ENCODE measurements at places on chromosomes 7 and 10.

DNA sequence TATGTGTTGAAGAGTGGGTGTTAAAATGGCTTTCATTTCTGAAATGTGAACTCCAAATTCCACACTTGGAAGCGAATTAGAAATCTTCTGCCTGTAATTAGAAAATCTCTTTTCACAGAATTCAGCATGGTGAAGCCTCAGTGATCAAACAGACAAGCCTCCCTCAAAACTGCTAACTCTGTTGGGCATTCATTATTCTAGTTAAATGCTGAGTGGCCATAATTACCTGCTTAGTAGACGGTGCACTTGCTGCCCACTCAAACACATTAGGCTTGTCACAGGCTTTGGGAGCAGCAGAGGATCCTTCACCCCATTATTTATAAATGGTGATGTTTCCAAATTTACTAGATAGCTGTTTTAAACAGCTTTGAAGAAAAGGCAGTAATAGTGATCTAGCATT is 177.2 kb upstream of the PCLO start:
- DNase-seq, result no peak

GRCh38 chr7:69738396-69738951 is 140.2 kb downstream of the AUTS2 start:
- DNase-seq, result no peak

DNA sequence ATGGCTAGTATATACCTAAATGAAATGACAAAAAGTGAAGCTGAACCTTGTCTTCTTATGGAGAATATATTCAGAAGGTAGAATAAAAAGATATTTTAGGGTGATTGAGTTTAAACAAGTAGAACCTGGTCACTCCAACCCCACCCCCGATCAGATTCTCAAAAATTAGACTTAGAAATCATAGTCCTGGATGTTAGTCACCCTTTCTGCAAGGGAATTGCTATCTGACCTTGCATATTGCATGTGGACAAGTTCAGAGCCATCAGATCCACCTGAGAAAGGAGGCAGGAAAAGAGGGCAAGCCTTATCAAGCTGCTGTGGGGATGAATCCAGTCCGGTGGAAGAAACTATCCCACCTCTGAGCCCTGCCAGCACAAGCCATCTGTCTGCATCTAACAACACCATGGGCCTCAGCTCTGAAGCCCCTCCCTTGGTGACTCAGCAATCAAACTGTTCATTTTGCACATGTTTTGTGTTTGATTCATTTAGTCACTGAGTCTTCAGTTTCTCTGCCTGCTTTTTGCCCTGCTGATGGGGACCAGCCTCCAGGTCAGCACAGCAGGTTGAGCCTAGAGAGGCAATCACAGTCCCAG is 727.3 kb downstream of the AUTS2 start:
- no peak for DNase-seq

GRCh38 chr7:80387634-80388193 is 124.2 kb downstream of the GNAT3 start:
- no peak for DNase-seq

DNA sequence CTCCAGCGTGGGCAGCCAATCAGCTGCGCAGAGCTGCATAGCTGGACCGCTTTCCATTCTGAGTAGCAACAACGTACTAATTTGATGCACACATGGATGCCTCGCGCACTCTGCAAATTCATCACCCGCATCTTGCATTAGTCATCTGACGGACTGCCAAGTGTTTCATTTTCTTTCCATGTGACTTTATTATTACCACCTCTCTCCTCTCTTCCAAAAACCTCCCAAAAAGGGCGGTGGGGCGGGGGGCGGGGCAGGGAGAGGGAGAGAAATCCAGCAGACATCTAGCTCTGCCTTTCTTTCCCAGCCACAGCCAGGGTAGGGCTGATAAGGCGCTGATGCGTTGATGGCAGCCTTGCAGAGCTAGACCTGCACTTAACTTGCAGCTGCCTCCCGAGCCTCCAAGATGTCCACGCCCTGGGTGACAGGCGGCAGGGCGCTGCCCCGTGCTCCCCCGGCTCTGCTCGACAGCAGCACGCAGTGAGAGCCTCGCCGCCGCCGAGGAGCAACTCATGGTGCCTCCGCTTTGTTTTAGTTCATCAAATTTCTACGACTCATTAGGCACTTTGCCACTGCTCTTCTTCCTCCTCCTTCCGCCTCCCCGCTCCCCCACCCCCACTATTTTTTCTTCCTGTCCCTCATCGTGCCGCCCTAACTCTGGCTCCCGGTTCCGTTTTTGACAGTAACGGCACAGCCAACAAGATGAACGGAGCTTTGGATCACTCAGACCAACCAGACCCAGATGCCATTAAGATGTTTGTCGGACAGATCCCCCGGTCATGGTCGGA is 147.3 kb downstream of the CELF2 start:
- peak; percentile 90 for DNase-seq

DNA sequence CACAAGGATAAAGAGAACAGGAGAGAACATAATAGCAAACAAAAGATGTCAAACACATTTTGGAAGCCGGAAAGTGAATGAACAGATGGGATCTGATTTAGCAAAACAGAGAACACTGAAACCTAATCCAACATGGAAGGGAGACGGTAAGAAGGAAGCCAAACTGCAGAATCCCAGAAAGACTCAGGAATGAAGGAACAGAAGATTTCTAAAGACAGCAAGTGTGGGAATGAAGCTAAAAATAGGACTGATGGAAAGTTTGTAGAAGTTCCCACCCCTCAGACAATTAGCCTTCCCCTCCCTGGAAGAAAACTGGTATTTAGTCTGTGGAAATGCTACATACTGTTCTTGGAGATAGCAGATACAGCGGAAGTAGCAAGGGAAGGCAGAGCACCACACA is 40.8 kb downstream of the SLC16A12 start:
- DNase-seq, result no peak

GRCh38 chr7:73894733-73895551 is 34.0 kb downstream of the TMEM270 start:
- no peak for DNase-seq

DNA sequence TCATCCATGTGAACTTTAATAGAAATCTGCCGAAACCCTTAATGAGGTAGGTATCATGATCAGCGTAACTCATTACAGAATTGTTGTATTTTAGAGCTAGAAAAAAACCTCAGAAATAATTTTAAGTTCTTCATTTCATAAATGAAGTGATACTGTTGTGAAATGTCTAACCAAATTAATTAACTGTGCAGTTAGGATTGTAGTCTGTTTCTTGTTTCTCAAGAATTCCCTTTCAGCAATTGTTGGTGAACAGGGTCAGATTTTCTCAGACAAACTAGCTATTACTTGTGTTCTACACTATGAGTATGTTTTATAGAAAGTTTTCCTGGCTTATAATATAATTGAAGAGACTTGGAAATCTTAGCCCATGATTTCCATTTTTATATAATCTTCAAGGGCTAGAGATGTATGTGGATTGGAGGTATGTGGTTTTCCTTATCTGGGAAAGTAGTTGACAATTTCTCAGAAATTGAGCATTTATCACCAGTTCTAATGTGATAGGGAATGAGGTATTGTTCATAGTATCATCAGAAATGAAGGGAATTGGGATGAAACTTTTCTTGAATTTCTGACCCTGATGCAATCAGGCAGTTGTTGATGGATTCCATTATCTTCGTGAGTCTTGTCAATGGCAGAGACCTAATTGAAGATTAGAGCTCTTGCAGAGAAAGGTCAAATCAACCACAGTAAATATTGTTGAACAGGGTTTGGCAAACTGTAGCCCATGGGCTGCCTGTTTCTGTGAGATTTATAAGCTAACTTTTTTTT is 55.0 kb downstream of the ST7 start:
- DNase-seq, result no peak

- DNase-seq, result no peak
Measured at GRCh38 chr7:94149789-94150545, 145.8 kb upstream of the BET1 start.

DNA sequence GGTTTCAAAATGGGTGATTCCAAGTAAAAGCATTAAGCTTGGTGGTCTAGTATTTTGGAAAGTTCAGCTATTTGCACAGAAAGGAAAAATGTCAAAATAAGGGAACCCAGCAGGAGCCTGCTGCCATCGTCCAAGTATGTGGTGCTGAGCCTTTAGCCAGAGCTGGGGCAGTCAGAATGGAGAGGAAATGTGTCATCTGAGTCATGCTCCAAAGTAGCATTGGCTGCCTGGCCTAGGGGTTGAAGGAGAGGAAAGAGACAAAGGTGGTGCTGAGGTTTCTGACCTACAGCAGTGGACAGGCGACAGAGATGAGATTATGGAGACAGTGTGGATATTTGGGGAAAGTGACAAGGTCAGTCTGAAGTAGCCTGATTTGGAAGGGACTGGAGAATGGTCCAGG is 103.9 kb downstream of the PLCE1 start:
- no peak for DNase-seq

DNA sequence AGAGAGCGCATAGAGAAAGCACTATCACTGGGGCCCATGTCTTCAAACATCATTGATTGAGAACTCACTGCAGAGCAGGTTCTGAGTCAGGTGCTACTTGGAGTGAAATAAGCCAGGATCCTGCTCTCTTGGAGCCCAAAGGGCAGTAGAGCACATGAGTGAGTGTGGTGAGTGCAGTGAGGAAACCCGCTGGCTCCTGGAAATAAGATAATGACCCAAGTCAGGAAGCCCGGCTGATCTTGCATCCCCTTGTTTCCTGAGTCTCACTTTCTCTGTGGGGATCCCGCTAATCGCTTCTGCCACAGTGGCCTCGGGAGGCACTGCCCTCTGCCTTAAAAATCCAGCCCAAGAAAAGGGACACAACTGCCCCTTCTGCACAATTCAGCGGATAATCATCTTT is 7.1 kb upstream of the FAM107B start:
- DNase-seq, result no peak

DNA sequence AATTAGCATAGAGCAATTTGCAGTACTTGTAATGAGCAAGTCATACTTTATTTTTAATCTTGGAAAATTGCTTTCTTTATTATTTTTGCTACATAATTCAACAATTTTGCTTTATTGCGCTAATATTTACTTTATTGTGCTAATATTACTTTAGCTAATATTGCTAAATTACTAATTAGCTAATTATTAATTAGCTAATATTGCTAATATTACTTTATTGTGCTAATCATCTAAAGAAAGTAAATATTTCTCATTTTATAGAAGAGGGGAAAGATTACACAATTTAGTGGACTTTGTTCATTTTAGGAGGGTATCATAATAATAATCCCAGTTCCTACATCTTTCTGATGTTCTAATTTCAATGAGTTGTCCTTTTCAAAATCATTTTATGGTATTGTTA is 61.2 kb downstream of the RUNDC3B start:
- no peak for DNase-seq

DNA sequence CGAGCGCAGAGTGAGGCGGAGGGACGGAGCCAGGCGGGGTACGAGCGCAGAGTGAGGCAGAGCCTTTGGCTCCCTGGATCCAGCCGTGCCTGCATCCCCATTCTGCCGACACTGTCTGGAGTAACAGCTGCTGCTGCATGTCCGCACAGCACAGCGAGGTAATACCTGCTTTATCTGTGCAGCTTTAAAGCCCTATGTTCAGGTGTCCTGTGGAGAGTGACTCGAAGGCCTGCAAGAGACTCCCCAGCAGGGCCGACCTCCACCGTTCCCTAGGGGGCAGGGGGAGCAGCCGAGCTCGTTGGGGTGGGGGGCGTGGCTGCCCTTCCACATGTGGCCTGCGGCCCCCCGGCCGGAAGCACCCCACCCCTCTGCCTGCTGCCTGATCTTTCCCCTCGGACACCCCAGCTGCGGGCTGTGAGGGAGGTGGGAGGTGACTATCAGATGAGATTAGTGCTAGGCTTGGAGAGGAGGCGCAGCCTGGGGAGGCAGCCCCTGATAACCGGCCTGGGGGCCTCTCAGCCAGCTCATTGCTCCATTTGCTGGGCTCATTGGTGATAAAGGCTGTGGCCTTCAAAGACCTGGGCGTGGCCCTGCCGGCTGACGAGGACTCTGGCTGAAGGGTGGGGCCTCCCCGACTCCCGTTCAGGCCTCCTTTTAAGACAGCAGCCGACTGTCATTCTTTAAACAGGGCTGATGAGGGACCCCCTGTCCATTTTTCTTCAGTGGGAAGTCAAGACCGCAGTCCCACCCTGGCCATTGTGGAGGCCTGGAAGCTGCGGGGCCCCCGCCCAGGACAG is 8.0 kb downstream of the VENTX start:
- no peak for DNase-seq

GRCh38 chr7:96663457-96663856 is 46.2 kb downstream of the SEM1 start:
- DNase-seq, result no peak

DNA sequence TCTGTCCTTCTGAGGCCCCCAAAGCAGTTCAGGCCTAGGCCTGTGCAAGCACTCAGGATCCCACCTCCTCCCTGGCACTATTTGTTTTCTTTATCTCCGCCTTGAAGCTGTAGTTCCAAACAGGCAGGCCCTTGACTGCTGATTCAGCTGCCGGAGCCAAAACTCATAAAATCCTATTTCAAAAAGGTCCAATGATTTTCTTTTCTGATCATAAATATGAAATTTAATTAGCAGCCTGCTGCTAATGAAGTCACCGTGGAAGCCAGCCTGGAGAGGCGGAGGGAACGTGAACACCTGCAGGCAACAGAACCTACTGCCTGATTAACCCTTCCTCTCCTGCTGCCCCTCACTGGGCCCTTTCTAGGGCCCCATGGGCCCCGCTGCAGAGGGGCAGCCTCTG is 60.1 kb downstream of the CARD11 start:
- DNase-seq, result no peak

DNA sequence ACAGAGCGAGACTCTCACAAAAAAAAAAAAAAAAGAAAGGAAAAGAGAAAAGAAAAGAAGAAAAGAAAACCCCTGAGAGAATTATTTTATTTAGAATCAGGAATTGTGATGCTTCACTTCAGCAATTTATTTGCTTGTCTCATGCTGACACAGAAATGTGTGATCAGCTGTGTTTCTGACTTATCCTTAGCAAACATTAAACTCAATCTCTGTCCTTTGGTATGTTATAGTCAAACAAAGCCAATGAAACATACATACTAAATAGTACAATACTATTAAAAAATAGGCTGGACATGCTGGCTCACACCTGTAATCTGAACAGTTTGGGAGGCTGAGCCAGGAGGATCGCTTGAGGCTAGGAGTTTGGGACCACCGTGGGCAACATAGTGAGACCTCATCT is 733.0 kb upstream of the FZD8 start:
- no peak for DNase-seq

DNA sequence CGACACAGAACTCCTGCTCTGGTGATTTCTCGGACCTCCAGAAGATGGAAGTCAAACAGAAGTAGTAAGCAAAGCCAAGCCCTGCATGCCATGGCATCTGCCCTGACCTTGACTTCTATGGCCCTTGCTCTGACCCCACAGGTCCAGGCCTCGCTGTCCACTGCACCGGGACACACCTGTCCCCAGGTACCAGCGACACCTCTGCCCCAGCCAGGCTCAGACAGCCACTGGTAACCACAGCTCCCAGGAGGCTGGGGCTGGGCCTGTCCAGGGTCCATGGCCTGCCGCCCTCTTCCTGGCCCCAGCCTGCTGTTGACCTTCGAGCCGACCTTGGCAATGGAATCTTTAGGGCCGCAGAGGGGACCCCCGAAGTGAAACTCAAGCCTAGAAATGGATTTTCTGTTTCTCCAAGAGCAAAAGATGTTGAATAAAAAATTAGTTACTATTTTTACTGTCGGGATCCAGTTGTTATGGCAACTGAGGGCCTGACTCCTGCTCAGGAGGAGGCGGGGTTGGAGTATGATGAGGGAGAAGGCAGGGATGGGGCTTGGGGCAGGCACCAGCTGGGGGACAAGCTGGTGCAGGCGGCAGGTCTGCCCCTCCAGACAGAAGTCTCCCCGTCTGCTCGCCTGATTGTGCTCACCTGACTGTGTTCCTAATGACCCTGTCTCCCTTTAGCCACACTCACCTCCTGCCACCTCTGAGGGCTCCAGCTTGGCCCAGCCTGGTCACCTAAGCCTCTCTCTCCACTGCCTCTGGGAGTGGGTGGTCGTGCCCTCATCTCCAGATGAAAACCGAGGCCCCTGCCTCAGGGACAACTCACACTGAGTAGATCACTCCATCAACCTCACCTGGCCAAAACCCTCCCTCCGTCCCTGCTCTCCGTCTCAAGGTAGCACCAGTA is 4.1 kb upstream of the MMD2 start:
- no peak for DNase-seq

Measured in activated CD8-positive, alpha-beta memory T cell treated with anti-CD3 and anti-CD28 coated beads for 24 hours (primary cell).